Stimulated activated CD8-positive, alpha-beta memory T cell treated with anti-CD3 and anti-CD28 coated beads, Interleukin-15, amount 100 ng/mL, for 1 hour (primary cell): ENCODE measurements at places on chromosomes 1 and 21.
A peak's percentile ranks its signal among the peaks of the same experiment; 100 is the strongest.

DNA sequence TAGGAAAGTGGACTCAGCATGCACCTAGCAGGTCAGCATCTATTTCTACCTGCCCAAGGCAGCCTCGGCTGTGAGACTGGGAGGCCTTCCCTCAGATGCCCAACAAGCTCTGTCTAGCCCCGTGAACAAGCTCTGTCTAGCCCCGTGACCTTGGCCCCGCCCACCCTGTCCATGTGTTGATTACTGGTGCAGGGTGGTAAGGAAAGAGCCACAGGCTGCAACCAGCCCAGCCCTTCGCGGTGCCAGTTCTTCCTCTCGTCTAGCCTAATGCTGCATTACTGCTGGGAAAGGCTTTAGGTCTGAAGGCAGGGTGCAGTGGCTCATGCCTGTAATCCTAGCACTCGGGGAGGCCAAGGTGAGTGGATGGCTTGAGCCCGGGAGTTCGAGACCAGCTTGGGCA lies 2.2 kb downstream of the GPR153 start:
- no peak for DNase-seq

- no peak for DNase-seq
Measured at GRCh38 chr1:221696027-221696426, 45.9 kb downstream of the DUSP10 start.

DNA sequence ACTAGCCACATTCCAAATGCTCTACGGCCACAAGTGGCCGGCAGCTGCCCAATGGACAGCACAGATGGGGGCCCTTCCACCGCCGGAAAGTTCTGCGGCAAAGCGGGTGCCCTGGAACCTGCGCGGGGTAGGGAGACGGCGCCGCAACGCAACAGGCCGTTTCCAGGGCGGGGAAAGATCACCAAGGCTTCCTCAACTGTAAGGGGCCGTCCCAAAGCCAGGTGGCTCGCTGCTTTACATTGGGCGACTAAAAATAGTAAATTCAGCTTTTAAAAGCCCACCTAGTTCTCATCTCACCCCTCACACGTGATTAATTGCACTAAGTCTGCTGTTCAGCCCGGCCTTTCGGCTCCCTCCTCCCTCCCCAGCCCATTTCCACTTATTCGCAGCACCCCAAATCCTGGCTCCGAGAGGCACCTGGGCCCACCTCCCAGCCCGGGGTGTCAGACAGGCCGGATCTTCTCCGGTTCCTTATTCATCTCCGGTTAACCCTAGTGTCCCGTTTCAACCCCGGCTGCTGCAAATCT lies 643 bp downstream of the CFAP298 start:
- DNase-seq: peak; percentile 4

DNA sequence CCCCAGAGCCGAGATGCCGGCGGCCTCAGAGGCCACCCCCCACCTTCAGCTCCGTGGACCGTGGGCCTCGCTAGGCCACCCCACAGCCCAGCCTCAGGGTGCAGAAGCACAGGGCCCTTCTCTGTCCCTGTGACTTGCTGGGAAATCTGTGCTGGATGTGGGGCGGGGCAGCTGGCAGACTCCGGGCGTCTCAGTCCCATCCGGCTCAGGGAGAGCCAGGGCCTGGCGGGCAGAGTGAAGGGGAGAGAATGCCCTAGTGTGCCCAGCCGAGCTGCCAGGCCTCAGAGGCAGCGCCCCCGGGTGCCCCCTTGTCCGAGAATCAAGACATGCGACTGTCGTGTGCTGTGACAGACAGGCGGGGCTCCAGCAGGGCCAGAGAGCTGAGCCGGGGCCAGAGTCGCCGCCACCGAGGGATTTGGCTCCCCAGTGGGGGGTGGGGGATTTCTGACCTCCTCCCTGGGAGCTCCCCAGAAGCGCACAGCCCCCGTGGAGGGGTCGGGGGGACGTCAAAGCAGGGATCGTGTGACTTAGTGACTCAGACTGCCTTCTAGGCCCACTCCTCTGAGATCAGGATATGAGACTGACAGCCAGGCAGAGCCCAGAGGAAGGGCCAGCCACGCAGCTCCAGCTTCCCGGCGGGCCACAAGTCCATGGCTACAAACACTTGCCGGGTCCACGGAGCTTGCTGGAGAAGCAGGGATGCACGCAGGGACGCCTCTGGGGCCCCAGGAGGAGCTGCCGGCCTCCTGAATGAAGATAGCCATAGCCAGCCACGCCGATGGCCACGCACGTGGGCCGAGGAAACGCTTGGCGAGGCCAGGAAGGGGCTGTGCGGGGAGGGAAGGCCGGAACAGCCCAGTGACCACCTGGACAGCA lies 11.9 kb downstream of the COL6A1 start:
- DNase-seq: no peak

- no peak for DNase-seq
Measured at GRCh38 chr1:29674627-29675326, 438.5 kb downstream of the PTPRU start.

GRCh38 chr1:22055463-22055862 lies 3.0 kb downstream of the CDC42 start:
- no peak for DNase-seq
